ENCODE measurements at places on chromosomes 2 and 18.

GRCh38 chr2:208541461-208541988 is 134.9 kb downstream of the PTH2R start:
- no peak for DNase-seq

DNA sequence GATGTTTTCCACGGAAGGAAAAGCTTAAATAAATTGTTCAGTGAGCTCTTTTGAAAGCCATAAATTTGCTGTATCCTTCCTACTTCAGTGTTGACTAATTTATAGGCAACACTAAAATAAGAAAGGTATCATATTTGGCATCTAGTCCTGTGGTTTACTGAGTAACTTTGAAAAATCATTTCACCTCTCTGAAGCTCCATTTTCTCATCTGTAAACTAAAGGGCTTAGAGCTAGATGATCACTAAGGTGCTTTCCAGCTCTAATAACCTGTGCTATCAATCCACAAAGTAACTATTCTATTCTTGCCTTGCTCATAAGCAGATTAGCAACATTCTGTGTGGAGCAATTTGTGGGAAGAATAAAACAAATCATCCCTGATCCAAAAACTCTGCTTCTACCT is 3.6 kb upstream of the MYOM1 start:
- DNase-seq = no peak

DNA sequence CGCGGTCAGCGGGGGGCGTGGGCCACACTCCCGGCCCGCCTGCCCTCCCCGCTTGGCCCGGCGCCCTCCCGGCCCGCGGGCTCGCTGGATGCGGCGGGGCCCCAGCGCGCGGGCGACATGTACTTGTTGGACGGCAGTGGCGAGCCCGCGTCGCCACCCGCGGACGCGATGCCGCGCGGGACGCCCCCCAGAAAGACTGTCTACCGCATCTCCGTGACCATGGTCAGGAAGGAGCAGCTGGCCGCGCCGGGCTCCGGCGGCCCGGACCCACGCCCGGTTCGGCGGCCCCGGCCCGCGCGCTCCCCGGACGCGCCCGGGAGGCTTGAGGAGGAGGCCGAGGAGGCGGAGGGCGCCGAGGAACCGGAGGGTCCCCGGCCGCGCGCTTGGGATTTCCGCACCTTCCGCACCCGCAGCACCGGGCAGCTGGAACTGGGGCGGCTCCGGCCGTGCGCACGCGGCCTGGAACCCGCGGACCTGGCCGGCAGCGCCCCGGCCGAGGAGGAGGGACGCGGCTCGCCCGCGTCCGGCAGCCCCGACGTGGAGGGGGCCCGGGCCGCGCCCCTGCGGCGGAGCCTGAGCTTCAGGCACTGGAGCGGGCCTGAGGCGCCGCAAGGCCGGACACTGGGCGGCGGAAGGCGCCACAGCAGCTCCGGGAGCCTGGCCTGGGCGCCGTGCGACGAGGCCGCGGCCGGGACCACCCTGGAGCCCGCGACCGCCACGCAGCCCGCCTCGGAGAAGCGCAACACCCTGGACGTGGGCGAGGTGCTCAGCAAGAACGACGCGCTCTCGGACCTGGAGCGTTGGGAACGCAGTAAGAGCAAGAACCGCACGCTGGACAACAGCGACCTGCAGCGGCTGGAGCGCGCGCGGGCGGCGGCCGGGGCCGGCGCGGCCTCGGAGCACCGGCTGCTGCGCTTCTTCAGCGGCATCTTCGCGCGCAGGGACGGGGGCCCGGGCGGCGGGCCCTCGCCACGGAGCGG is 176.4 kb downstream of the AGAP1 start:
- peak; percentile 18 for DNase-seq

DNA sequence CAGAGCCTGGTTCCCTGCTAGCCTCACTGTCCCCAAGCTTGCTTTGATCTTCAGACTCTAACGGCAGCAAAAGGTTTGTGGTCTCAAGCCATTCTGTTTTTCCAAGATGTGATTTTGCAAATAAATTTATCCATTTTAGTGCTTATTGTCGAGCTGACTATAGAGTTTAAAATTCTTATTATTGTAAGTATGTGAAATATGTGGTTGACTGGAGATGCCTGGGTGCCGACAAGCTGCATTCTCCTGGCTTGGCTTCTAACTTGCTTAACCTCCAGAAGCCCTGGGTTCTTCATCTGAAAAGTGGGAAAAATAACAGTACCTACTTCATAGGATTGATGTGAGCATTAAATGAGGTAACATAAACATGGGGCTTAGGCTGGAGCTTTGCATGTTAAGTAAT is 9.9 kb upstream of the EDAR start:
- DNase-seq = no peak

DNA sequence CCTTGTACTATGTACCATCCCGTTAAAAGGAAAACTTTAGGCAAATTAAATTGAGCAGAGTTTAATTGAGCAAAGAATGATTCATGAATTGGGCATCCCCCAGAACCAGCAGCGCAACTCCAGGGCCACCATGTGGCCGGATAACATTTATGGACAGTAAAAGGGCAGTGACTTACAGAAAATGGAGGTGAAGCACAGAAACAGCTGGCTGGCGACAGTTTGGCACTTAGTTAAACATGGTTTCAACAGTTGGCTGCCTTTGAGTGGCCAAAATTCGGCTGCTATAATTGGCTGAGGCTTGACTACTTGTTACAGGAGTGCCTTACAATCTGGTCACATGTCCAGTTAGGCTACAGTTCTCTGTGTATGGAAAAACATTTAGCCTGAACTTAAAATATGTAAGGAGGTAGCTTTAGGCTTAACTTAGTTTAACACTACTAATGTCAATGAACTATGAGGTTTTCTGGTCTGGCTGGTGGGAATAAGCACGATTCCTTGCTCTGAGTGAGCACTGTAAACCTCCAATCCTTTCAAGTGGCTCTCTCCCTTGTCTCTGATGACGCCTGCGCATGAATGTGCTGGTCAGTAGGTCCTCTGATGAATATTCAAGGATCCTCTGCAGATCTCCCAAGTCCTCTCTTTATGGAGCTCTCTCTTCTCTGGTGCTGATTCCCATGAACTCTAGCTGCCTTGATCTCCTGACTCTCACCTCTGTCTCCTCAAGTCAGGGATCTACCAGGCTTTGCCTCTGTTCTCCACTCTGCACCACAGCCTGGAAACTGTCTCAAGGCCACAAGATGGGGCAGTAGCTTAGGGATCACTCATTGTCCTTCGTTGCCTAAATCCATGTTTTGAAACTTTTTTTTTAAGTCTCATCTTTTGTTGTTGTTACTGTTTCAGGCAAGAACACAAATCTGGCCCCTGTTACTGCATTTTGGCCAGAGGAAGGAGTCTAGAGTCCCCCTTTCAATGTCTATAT is 24.4 kb upstream of the RAB31 start:
- no peak for DNase-seq

- DNase-seq = peak; percentile 36
These were observed 101.7 kb upstream of the TFCP2L1 start for GRCh38 chr2:121386707-121387106.

DNA sequence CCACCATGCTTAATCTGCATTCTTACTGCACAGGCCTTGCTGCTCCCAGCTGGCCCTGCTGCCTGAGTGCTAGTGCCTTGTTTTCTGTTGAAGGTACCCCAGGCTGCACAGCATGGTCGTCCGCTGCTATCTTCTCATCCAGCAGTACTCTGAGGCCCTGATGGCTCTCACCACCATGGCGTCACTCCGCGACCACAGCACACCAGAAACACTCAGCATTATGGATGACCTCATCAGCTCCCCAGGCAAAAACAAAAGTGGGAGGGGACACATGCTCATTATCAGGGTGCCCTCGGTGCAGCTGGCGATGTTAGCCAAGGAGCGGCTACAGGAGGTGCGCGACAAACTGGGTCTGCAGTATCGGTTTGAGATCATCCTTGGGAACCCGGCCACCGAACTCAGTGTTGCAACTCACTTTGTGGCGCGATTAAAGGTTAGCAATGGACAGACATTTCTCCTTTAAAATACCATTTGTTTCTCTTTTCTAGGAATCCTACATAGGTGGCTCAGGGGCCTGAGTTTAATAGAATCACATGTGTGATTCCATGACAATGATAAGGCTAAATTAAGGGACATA is 110.5 kb downstream of the ESCO1 start:
- DNase-seq = no peak

GRCh38 chr2:20526708-20527107 is 79.8 kb downstream of the RHOB start:
- no peak for DNase-seq

GRCh38 chr2:240391111-240392051 is 44.1 kb upstream of the GPC1 start:
- no peak for DNase-seq

DNA sequence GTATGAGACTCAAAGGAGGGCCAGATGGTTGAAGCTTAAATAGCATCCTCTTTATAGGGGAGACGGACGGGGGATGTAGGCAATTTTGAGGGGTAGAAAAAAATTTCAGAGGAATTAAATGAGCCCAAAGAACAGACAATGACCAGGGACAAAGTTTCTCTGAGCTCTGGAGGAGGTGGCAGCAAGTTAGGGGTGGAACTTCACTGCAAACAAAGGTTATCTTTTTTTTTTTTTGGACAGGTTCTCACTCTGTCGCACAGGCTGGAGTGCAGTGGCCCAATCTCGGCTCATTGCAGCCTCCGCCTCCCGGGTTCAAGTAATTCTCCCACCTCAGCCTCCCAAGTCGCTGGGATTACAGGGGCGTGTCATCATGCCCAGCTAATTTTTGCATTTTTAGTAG is 195.6 kb downstream of the PDE11A start:
- DNase-seq = no peak

GRCh38 chr2:109632158-109632789 is 18.1 kb downstream of the SOWAHC start:
- no peak for DNase-seq

DNA sequence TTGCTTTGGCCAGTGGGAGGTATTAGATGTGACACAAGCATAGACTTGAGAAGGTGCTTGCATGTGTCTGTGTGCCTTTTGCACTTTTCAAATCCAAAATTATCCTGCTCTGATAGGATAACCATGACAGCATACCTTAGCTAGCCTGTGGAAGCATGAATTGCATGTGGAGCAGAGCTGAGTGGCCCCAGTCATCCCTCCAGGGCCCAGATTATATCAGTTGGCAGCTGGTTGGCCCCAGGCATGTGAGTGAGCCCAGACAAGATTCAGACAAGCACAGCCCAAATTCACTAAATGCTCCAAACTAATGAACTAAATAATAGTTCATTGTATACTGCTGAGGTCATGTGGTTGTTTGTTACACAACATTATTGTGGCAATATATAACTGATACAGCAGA is 18.8 kb downstream of the TACR1 start:
- no peak for DNase-seq

- no peak for DNase-seq
These were observed 98.7 kb downstream of the PLA2R1 start for GRCh38 chr2:159963700-159964099.

DNA sequence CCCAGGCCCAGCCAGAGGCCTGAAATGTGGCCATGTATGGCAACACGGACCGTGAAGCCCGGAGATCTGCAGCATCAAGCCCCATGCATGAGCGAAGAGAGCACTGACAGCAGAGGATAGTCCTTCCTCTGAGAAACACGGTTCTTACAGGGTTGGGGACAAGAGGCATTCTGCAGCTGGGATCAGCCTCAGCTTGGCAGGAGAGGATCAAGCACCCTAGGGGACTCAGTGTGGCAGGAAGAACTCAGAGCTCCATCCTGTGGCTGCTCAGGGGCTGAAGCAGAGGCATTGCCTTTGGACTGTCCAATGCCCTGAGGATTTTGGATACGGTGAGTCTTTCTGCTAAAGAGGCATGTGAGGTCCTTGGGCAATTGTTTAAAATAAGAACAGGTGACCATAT is 368.7 kb downstream of the ZNF516 start:
- DNase-seq = no peak

GRCh38 chr2:234139755-234140154 is 89.3 kb downstream of the SPP2 start:
- DNase-seq = peak; percentile 56

GRCh38 chr2:11160731-11161455 is 5.6 kb downstream of the SLC66A3 start:
- DNase-seq = no peak

DNA sequence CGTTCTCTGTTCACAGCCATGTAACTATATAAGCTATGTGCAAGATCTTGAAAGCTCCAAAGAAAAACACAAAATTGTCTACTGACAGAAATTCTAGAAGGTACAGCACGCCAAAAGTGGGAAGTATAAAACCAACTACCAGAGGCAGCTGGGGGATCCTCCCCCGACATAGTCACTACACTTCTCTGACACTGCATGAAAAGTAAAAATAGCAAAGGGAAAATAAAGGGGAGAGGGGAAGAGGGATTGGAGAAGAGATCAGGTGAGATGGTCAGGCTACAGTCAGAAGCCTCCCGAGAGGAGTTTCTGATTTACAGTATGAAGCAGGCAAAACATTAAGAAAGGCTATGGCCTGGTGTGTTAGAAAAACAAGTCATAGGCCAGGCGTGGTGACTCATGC is 39.8 kb upstream of the PCBP1 start:
- DNase-seq = no peak
